Activated naive CD8-positive, alpha-beta T cell treated with anti-CD3 and anti-CD28 coated beads, Interleukin-2, amount 10 ng/mL, durations not matched to agents 7 days and 5 days (primary cell): ENCODE measurements at places on chromosomes 11 and 22. TPM values are rescaled to one million over a fixed set of nuclear protein-coding genes. Genes with fewer than 3 reads are reported as not detected.

The CRKL gene
- total RNA-seq, result 91.0 TPM

The SCUBE1 gene
- total RNA-seq, result 0.03 TPM

DNA sequence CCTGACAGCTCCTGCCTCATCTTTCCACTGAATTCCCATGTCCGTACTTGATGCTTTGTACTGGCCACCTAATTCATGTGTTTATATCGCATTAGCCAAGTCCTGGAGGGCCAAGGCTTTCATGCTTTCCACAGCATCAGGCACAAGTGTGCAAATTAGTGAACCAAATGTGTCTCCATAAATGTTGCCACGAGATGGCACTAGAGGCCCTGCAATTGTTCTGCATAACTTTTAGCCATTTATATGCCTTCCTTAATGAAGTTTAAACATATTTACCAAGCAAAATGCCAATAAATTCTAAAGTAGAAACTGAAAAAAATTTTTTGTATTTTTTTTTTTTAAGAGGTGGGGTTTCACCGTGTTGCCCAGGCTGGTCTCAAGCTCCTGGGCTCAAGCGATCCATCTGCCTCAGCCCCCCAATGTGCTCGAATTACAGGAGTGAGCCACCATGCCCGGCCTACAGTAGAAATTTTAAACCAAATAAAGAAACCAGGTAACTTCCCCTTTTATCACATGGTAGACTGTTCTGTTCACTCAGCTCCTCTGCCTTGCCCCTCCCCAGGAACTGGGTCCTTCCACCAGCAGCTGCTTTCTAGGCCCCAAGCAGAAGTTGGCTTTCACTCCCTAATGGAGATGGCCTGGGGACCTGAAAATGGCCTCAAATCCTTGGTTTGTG is 20.8 kb upstream of the IL18BP start:
- no peak for DNase-seq

DNA sequence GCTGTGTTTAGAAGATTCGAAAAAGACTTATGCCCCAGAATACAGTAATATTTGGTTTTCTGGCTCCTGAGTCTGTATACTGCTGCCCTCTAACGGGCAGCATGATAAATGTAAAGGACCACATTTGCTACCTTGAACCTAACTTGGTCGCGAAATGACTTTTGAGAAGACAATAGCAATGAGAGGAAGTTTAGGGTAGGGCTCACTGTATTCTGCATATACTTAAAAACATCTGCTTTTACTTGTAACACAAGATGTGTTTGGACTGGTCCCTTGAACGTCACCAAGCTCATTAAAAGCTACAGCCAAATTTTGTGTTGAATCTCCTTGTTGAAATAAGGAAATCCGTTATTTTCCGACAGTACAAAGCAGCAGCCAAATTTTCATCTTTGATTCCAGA is 309.1 kb downstream of the SWAP70 start:
- no peak for DNase-seq

- no peak for DNase-seq
These were observed 123.6 kb downstream of the CCDC34 start for GRCh38 chr11:27239305-27239942.
